ENCODE measurements at places on chromosomes 2 and 18.
A peak's percentile ranks its signal among the peaks of the same experiment; 100 is the strongest.

DNA sequence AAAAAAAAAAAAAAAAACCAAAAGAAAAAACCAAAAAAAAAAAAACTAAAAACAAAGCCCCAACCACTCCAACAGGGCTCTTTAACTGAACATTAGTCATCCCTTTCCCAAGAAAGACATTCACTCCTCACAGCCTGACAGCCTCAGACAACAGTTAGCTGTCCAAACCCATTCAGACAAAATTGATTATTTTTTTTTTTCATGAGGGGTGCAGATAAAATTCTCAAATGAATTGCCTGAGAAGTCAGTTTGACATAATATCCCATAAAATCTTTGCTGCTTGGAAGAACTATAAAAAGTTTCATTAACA, 206.1 kb upstream of the REV1 start:
- DNase-seq, result no peak

- no peak for DNase-seq
These were observed 148.4 kb upstream of the TWIST2 start for GRCh38 chr2:238699307-238700116.

DNA sequence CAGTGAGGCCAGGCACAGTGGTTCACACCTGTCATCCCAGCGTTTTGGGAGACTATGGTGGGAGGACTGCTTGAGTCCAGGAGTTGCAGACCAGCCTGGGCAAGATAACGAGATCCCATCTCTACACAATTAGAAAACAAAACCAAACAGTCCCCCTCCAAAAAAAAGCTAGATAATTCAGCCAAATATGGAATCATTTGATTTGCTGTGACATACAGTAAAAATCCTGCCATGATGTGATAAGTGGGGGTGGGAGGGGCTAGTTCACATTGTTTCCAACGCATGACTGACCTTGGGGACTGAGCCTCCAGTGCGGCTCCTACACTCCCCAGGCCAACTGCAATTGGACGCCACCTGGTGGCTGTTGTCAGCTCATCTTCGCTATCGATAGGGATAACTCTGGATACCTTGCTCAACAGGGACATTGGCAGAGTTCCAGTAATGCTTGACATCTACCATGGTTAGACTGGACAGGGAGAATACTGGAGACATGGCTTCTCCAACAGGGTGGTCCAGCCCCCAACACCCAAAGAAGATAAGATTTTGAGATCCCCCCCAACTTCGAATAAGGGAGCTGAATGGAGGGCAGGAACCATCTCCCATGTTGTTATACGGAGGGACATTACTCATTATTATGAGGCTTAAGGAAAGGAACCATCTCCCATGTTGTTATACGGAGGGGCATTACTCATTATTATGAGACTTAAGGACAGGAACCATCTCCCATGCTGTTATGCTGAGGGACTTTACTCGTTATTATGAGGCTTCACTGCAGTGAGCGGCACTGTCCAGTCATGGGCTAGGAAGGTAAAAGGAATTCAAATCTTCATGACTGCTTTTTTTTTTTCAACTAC, 135.9 kb downstream of the TGIF1 start:
- peak; percentile 74 for DNase-seq

DNA sequence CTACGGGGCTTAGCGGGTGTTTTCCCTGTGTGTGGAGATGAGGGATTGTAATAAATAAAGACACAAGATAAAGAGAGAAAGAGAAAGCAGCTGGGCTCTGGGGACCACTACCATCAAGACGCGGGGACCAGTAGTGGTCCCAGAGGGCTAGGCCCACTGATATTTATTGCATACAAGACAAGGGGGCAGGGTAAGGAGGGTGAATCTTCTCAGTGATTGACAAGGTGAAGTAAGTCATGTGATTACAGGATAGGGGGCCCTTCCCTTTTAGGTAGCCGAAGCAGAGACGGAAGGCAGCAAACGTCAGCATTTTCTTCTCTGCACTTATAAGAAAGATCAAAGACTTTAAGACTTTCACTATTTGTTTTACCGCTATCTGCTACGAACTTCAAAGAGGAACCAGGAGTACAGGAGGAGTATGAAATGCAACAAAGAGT, 4.5 kb upstream of the GAL3ST2 start:
- DNase-seq, result no peak

- no peak for DNase-seq
These were observed 166.1 kb downstream of the LAMA1 start for GRCh38 chr18:6951336-6952090.

DNA sequence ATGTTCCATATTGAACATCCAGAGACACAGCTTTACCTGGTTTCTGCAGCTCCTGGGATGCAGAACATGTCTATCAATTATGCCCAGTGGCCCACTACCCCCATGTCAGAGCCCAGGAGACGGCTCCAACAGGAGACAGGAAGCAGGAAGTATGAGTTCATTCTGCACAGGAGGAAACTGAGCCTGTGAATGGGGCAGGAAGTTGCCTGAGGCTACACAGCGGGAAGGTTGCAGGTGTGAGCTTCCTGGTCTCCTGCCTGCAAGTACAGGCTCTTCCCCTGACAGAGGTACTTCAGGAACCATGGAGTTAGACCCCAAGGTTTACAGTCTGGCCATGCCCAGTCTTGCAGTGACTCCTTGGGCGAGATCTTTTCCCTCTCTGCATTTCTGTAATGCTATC, 2.8 kb upstream of the BOK start:
- DNase-seq, result no peak

- DNase-seq, result no peak
These were observed 76.5 kb upstream of the ZSWIM2 start for GRCh38 chr2:186925514-186925913.

DNA sequence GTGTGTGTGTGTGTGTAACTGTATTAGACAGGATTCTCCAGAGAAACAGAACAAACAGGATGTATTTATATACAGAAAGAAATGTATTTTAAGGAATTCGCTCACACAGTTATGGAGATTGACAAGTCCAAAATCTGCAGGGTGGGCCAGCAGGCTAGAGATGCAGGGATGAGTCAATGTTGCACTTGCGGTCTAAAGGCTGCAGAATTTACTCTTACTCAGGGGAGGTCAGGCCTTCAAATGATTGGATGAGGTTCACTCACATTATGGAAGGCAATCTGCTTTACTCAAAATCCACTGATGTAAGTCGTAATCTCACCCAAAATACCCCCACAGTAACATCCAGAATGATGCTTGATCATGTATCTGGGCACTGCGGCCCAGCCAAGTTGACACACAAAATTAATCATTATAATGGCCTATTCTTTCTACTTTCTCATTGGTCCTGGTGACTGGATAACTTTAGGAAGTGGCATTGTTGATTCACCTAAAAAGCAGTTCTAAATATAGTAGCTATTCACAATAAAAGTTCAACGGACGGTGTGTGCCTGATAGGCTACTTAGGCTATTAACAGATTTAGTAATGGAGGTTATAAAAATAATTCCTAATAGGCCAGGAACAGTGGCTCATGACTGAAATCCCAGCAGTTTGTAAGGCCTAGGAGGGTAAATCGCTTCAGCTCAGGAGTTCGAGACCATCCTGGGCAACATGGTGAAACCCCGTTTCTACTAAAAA, 40.6 kb upstream of the ACYP2 start:
- no peak for DNase-seq

- no peak for DNase-seq
These were observed 249.3 kb downstream of the ZNF385B start for GRCh38 chr2:179612108-179612507.

DNA sequence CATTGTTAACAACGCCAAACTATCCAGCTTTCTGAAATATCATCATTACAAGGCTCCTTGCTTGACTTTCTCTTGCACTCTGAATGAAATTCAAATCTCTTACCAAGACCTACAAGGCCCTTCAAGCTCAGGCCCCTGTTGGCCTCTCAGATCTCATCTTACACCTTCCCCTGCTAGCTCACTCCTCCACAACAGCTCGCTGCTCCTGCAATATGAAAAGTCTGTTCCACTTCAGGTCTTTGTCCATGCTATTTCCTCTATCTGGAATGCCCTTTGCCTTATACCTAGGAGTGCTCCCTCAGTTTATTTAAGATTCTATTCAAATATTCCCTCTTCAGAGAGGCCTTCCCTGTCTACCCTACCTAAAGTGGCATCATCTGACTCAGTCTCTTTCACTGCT, 91.7 kb downstream of the SESTD1 start:
- DNase-seq, result no peak

DNA sequence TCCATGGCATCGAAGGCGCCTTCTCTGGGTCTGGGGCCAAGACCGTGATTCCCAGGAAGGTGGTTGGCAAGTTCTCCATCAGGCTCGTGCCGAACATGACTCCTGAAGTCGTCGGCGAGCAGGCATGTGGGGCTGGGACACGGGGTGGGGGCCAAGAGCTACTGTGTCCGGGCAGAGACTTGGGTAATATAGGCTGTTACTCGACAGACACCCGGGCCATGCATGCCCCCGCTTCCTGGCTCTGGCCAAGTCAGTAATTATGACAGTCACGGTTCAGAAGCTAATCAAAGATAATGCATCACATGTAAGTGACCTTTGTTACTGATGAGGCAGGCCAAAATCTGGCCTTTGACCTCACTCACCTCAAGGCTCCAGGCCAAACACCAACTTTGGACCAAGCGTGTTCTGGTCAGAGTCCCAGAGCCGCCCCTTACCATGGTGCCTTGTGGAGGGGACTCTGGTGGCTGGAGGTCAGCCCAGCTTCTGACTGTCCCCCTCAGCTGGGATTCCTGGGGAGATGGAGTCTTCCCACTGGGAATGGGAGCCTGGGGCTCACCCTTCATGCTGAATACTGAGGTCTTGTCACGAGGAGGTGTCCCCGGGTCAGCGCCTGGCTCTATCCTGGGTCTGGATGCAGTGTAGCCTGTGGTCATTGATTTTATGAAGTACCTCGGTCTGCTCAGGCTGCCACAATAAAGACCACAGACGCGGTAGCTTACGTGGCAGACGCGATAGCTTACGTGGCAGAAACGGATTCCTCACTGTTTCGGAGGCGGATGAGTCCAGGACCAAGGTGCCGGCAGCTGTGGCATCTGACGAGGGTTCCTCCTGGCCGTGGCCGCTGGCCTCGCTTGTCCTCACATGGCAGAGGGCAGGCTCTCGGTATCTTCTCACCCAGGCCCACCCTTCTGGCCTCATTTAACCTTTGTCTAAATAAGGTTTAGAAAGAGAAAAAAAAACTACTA, 17.7 kb upstream of the CNDP1 start:
- DNase-seq, result no peak

- no peak for DNase-seq
These were observed 19.7 kb upstream of the ARHGAP25 start for GRCh38 chr2:68714866-68715265.

GRCh38 chr18:26868968-26869586, 3.6 kb upstream of the AQP4 start:
- no peak for DNase-seq

DNA sequence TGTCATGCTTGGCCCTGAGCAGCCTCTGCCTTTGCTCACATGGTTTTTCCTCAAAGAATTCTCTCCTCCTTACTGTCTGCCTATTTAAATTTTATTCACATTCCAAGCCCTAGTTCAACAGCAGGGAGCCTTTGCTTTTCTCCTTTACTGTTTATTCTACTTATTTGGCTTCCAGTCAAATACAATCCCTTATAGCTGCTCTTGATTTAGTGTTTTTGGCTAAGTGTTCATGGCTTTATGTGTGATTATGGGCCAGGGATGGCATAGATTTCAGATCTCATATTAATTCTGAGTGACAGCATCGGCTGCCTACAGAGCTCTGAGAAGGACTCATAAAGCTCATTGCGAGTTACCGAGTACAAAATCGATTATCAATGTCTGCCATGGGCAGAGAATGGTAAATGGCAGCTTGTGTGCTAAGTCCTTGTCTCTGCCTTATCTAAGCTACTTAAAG, 106.7 kb downstream of the METTL8 start:
- no peak for DNase-seq

DNA sequence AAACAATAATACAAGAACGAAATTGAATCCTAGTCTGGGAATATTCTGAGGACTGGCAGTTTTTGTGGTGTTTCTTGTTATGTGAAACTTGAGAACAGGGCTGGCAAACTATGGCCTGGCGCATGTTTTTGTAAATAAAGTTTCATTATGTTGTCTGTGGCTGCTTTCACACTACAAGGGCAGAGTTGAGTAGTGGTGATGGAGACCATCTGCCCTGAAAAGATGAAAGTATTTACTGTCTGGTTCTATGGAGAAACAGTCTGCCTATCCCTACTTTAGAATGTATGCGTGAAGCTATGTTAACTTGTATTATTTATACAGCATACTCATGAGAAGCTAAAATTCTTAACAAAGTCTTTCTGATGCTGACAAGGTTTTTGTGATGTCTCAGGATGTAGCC, 351.9 kb downstream of the LRRTM1 start:
- DNase-seq, result no peak

GRCh38 chr2:46763861-46764260, 151.7 kb downstream of the MCFD2 start:
- DNase-seq, result no peak

DNA sequence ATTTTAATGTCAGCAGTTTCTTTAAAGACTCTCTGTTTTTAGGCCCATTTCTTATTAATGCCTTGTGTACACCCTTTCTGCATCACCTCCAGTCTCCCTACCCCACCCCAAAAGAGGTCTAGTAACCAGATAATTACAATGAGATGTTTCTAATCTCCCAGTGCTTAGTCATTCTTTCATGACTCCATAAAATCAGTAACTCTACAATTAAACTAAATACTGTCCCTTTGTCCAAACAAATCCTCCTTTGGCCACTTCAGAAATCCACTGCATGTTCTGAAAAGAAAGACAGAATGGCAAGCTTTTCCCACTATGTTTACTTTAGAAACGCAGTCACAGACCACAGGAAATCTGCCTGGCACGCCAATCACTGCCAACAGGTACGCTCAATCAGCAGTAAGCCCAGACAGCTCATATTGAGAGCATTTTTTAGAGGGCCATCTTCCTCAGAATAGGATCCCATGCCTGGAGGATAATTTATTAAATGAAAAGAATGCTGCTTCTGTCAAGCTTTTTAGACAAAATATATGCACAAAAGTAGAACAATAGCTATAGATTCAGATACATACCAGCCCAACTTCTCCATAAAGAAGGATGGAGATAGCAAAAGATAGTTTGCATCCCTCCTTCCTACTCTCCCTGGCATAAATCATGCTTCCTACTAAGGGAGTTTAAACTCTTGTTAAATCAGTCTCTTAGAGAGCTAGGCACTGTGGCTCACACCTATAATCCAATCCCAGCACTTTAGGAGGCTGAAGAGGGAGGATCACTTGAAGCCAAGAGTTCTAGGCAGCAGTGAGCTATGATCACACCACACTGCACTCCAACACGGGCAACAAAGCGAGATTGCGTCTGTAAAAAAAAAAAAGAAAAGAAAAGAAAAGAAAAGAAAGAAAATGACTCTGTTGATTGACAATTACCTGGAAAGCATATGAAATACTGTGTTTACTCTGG, 14.6 kb downstream of the CLASP1 start:
- DNase-seq, result no peak

Measured in D721Med (cell line).